ENCODE measurements at places on chromosomes 4 and X. TPM values are rescaled to one million over a fixed set of nuclear protein-coding genes. Genes with fewer than 3 reads are reported as not detected.

GRCh38 chr4:1366371-1367229 is 19.6 kb downstream of the UVSSA start:
- DNase-seq: no peak

DNA sequence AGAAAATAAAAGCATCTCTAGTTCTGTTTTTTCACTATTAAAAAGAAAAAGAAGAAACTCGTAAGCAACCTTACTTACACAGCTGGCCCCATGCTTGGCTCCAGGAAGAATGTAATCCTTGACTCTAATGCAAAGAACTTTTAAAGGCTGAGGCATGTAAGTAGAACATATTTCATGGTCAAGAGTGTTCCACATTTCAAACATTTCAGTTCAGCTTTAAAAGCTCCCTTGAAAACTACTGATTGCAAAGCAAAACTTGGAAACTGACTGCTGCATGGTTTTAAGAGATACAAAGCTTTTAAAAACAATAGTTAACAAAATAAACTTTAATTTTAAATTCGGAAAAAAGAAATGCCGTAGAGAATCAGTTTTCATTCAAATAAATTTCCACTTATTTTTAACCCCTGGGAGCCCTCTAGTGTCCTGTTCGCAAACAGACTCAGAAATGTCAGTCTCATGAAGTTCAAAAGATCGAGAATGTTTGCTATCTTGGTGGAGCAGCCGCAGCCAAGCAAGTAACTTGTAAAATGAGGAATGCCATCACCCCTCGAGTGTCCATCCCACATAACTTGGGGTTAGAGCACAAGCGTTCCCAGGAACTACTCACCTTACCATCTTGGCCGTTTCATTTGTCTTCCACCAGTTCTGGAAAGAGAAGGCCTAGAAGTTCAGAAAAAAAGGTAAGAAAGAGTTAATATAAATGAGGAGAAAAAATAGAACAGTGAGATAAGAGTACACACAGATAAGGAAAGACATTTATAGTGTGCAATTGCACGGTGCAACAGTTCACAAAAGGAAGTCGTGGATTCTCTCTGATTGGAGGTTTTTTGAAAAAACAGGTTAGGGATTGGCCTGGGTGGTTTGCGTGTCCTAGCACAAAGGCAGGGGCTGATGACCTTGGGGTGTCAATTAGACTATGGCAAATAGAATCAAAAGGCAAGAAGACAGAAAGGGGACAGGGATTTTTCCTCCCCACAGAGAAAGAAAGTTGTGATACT is at the start of gene GASK1B:
TSS of gene GASK1B (minus strand) at position 765 of the 998 bp plus-strand sequence. CDS start 1,650 bp downstream, outside the sequence.
- DNase-seq: peak; percentile 70

ALG13 gene
- total RNA-seq: 28.0 TPM

DNA sequence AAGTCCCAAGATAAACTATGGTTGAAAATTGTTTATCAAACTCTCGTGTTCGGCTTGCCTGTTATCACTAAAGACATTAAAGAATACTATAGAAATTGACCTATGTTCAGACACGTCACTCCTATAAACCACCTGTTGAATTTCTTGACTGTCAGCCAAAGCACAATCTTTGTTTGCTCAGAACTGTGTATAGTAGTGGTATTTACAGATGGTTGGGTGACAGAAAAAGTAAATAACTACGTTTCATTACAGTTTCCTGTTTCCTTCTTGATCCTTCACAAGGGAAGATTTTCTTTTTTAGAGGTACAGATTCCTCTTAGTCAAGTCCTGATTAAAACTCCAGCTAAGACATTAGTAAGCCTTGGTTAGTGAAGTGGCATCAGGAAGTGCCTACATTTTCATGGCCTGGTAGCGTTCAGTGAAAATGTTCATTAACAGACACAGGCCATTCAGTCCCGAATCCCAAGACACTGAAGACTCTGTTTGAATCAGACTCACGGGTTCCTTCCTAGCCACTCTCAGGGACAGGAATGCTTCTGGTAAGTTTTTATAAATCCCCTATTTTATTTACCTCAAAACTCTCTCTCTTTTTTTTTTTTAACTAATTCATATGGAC is at the start of gene SMIM31:
TSS of gene SMIM31 (plus strand) at position 259 of the 616 bp plus-strand sequence. CDS start 16,313 bp downstream, outside the sequence.
- no peak for DNase-seq

- DNase-seq: no peak
Measured at GRCh38 chr4:122823476-122823875, 3.2 kb upstream of the FGF2 start.

TRPC5OS gene
- total RNA-seq: not detected

- peak; percentile 85 for DNase-seq
Measured at GRCh38 chr4:144709793-144710525, 64.0 kb downstream of the HHIP start.

F8A1 gene
- total RNA-seq: 13.2 TPM

GRCh38 chrX:128457674-128458073 is 405.5 kb upstream of the ACTRT1 start:
- no peak for DNase-seq

LRCH2 gene
- 2.8 TPM for total RNA-seq

- no peak for DNase-seq
Measured at GRCh38 chr4:105453550-105454205, 20.2 kb downstream of the PPA2 start.

DNA sequence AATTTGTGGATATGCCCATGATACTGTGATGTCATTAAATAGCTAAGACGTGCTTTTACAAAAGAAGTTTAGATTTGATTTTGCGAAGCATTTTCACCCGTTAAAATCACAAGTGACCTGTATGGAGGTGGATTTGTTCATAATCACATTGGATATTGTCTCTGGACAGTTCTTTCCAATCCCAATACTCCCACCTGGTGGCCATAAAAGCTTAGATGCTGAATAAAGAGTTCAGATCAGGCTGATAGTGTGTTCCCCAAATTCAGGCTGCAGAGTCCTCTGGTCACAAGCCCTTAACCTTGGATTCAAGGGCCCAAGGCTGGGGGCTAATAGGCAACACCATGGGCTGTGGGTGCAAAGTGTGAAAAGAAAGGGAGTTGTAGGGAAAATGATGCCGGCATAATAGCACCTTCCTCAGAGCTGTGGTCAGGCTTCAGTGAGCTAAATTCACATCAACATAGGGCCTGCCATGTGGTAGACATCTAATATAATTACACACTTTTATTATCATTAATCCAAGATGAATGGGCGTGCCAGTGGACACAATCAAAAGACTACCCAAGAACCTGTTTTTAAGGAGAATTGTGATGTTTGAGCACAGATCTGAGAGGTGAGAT is 28.1 kb downstream of the SMIM43 start:
- peak; percentile 62 for DNase-seq

TACC3 gene
- total RNA-seq: 39.6 TPM

GAK gene
- 81.1 TPM for total RNA-seq

GRCh38 chrX:120291211-120291610 is 20.1 kb downstream of the TMEM255A start:
- DNase-seq: no peak

GRCh38 chr4:87427518-87427868 is 5.1 kb downstream of the NUDT9 start:
- DNase-seq: no peak

- no peak for DNase-seq
Measured at GRCh38 chr4:101973361-101973760, 182.8 kb downstream of the BANK1 start.

DNA sequence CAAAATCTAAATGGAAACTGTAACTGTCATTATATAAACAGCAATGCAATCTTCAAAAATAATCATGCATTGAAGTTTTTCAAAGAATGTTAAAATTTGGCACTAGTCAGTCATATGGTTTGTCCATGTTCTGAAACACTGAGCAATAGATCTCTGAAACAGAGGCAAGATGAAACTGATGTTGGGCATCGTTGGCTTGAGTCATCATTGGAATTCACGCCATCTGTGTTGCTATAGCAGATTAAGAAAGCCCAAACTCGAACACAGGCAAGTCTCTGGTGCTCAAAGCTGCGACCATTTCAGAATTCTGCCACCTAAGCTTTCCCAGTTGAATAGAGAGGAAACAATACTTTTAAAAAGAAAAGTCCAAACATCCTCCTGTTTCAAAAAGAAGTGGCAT is 114.1 kb upstream of the PPARGC1A start:
- DNase-seq: no peak

MAGED4B gene
- total RNA-seq: not detected

DNA sequence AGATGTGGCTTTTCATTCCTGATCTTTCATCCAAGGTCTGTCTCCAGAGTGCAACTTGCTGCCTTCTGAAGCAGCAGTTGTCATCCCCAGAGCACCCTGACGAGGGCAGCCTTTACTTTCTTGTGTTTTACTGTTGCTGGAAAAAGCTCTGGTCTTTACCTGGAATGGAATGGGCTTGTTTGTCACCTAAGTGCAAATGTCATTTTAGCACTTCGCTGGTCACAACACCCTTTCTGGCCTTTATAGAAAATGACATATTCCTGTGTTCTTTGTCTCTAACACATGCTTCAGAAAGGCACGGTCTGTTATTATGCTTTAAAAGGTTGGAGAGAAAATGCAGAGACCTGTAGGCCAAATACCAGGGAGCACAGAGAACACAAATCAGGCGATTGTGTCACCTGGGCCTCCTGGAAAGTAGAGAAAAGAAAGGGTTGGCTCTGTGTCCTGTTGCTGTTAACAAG is 332.7 kb upstream of the IGFBP7 start:
- DNase-seq: peak; percentile 32

CSAG1 gene
- total RNA-seq: not detected

DNA sequence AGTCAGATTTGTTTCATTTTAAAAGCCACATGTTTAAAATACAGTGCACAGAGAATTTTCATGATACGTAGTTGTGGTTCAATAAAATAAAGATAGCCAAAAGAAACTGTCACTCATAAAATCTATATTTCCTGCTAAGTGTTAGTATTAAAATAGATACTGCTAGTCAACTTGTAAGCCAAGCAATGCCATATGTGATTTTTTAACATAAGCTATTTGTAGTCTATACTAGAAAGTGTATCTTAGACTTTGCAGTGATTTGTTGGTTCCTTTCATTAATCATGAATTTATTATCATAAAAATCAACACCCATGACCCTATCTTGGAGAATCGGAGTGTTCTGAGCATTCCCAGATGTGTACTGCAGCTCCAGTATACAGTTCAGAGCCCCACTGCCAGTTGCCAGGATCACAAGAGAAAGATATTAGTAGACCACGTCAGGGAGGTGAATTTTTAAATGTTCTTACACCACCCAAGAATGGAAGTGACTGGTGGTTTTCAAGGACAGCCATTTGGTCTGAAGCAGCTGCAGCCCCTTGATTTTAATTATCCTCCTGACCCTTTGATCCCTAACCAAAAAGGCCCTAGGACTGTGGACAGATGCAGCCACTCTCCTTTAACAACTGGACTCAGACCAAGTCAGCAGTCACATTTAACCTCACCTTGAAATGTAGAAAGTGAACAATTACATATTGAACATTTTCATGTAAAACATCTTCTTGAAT is 163.1 kb downstream of the PALLD start:
- no peak for DNase-seq

GRCh38 chr4:107299646-107300045 is 263.5 kb upstream of the DKK2 start:
- DNase-seq: no peak

DNA sequence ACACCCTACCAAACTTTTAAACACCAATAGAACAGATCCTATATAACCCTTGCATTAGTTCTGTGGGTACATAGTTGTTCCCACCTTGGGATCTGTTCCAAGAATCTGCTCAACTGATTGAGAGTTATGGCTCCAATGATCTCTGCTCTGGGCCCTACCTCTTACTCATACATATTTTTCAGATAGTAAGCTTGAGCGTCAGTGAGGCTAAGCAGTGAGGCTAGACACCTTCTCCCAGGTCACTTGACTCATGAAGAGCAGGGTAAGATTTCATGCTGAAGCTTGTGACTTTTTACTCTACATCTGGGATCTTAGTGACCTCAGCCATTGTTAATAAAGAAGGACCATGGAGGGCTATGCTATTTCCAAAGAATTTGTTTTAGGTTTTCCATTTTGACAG is 23.1 kb upstream of the TNIP3 start:
- no peak for DNase-seq

- no peak for DNase-seq
Measured at GRCh38 chr4:41670530-41670929, 78.0 kb downstream of the PHOX2B start.

DNA sequence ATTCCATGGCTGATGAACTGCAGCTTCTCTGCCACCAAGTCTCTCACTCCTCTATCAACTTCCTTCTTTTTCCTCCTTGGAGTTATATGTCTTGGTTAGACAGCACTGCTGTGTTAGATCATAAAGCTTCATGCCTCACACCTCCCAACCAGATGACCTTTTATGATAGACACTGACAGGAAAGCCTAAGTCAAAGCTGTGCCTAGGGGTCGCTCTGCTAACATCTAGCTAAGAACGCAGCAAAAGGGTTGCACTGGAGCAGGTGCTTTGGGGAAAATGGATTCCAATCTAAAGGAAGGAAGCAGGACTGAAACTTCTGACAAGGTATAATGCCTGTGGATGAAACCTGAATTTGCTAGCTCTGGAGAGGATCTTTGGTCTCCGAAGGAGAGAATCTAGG is 509.7 kb downstream of the SMARCA1 start:
- no peak for DNase-seq

- DNase-seq: no peak
Measured at GRCh38 chr4:112895811-112896608, 153.4 kb upstream of the ANK2 start.

- peak; percentile 68 for DNase-seq
Measured at GRCh38 chrX:104136241-104137019, 20.4 kb downstream of the SLC25A53 start.

FAM47E gene
- total RNA-seq: 0.38 TPM

DNA sequence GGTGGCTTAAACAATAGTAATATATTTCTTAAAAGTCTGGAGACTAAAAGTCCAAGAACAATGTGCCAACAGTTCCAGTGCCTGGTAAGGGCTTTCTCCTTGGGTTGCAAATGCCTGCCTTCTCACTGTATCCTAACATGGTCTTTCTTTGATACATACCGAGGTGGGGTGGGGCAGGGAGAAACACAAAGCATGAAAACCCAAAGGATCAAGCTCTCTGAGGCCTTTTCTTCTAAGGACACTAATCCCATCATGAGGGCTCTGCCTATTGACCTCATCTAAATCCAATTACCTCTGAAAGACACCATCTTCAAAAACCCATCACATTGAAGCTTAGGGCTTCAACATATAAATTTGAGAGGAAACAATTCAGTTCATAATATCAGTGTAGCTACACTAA is 311.3 kb downstream of the GRID2 start:
- no peak for DNase-seq

DNA sequence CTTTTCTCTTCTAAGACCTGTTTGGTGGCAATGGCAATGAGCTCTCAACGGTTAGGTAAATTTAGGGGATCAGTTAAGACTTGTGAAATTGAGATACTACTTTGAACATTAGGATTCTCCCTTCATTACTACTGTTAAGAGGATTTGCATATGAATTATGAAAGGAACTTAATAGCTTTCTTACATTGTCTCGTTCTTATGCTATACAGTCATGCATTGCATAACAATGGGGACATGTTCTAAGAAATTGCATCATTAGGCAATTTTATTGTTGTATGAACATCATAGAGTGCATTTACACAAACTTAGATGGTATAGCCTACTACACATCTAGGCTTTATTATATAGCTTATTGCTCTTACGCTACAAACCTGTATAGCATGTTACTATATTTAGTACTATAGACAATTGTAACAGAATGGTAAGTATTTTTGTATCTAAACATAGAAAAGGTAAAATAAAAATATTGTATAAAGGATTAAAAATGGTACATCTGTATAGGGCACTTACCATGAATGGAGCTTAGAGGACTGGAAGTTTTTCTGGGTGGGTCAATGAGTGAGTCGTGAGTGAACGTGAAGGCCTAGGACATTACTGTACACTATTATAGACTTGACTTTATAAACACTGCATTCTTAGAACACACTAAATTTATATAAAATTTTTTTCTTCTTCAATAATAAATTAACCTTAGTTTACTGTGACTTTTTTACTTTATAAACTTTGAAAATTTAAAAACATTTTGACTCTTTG is 62.5 kb downstream of the PAQR3 start:
- no peak for DNase-seq

- no peak for DNase-seq
Measured at GRCh38 chr4:161585011-161585410, 578.8 kb downstream of the FSTL5 start.

Data from A172 (cell line).